Stimulated activated CD4-positive, alpha-beta T cell treated with anti-CD3 and anti-CD28 coated beads, Interleukin-4, amount 100 ng/mL, for 1 hour (primary cell): ENCODE measurements at places on chromosomes 2 and 18.

DNA sequence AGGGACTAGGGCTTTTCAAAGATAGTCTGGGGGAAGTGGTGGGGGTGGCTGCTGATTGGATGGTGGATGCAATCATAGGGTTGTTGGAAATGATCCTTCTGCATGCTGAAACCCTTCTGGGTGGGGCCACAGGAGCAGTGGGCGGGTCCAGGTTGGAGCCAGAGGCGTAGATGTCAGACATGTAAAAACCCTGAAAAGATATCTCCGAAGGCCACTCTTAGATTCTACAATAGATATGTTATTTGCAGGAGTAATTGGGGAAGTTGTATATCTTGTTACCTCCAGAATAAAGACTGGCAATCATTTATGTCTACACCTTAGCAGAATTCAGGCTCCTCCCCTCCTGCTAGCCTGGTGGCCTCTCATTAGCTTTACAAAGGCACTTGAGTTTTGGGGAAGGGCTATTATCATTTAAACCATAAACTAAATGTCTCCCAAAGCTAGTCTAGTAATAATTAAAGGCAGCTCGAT lies 8.2 kb upstream of the FAM98A start:
- DNase-seq, result no peak

DNA sequence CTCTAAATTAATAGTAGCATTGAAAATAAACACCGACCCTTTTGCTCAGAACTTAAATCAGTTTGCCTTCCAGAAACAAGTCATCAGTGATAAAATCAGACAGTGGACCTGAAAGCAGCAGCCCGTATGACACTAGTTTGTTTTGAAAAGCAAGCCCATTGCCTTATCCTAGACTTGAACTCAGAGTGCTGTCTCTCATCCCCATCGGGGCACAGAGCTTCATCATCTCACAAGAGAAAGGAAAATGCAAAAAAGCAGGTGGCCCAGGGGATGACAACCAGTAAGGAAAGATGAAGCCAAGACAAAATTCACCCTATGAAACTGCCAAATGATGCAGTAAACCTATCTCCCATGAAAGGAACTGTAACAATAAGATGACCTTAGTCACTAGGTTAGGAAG lies 71.2 kb downstream of the CERKL start:
- no peak for DNase-seq

- DNase-seq, result no peak
These were observed 76.9 kb downstream of the MRO start for GRCh38 chr18:50742952-50743351.

DNA sequence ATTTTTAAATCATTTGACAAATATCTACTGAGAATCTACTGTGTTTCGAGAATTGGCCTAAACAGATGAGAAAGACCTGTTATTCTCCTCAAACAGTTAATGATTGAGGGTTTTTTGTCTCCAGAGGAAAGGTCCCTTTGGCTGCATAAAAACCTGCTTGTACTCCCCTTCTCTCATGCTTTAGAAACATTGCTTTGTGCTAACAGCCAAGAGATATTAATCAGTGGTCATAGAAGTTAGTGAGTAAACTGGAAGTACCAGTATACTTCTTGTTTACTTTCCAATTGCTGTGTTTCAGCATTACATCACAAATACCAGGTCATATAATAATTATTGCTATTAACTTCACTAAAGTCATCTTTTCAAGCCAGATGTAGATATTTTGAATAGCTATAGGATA lies 34.1 kb downstream of the ITGB6 start:
- DNase-seq, result no peak

GRCh38 chr2:72630767-72631166 lies 195.1 kb downstream of the EXOC6B start:
- no peak for DNase-seq

DNA sequence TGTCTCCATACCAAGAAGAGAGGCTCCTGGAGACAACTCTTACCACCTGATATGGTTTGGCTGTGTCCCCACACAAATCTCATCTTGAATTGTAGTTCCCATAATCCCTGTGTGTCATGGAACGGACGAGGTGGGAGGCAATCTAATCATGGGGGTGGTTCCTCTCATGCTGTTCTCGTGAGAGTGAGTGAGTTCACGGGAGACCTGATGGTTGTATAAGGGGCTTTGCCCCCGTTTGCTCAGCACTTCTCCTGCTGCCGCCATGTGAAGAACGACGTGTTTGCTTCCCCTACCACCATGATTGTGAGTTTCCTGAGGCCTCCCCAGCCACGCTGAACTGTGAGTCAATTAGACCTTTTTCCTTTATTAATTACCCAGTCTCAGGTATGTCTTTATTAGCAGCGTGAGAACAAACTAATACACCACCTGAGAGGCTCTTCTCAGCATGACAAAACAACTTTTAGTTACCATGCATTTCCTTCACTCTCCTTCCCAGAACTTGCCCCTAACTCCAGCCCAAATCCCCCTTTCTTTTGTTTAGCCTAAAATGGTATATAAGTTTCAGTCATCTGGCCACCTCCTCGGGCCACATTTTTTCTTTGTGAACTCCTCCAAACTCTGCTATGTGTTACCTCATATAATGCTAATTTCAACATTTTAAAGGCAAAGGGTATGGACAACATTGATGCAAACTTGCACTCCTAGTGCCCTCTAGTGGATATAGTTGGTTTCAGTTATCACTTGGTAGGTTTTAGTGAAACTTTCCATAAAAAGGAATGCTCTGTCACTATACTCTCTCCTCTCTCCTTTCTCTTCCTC lies 58.6 kb upstream of the SLC25A52 start:
- no peak for DNase-seq

GRCh38 chr2:187215532-187216240 lies 232.4 kb downstream of the CALCRL start:
- DNase-seq, result no peak

- no peak for DNase-seq
These were observed 56.4 kb downstream of the SCN3A start for GRCh38 chr2:165147186-165148045.

DNA sequence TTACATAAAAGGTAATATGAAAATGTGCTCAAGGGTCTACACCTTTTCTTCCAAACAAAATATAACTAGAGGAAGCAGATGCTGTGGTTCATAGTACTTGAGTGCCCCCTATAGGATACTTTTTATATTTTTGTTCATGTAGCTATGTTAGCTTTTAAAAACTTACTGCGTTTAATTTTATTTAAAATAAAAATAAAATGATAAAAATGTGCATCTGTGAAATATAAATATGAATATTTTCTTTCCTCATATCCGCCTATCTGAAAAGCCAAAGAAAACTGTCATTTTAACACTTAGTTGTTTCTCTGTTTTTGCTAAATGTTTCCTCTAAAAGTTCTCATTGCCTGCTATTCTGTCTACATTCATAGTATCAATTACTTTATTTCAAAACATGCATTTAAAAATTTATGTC lies 9.6 kb upstream of the LRP1B start:
- no peak for DNase-seq

GRCh38 chr2:117058366-117058765 lies 756.1 kb upstream of the DDX18 start:
- no peak for DNase-seq

GRCh38 chr18:77008576-77009315 lies 123.8 kb downstream of the MBP start:
- no peak for DNase-seq

GRCh38 chr18:59631583-59632181 lies 65.5 kb downstream of the CCBE1 start:
- no peak for DNase-seq

GRCh38 chr2:227147023-227147422 lies 17.0 kb downstream of the COL4A4 start:
- DNase-seq, result no peak

- DNase-seq, result no peak
These were observed 186.9 kb downstream of the MYO1B start for GRCh38 chr2:191432121-191432520.

DNA sequence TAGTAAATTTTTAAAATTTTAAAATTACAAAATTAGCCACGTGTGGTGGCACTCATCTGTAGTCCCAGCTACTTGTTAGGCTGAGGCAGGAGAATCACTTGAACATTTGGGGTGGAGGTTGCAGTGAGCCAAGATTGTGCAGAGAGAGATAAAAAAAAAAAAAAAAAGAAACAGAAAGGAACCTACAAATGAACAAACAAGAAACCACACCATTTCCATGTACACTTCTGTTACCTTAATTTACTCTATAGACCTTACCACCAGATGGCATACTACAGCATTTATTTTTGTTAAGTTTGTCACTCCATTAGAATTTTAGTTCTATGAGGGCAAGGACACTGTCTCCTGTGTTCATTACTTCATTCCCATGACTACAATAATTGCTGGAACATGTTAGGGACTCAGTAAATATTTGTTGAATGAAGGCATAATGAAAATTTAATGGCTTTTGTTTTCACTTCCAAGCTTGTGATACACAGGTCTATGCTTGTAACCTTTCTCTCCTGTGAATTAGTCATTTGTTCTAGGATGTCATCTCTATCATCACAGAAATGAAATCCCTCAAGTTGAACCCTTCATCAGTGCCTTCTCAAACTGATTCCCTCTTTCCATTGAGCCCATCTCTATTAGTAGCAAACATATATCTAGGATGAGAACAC lies 76.0 kb downstream of the ARHGAP15 start:
- DNase-seq, result no peak

- DNase-seq, result no peak
These were observed 24.8 kb upstream of the STAT1 start for GRCh38 chr2:191038741-191039140.

- no peak for DNase-seq
These were observed 174.3 kb upstream of the ARL4C start for GRCh38 chr2:234671231-234671630.

GRCh38 chr2:75539955-75540716 lies 20.6 kb downstream of the EVA1A start:
- DNase-seq, result no peak

GRCh38 chr2:127932199-127932876 lies 46.6 kb upstream of the AMMECR1L start:
- no peak for DNase-seq

DNA sequence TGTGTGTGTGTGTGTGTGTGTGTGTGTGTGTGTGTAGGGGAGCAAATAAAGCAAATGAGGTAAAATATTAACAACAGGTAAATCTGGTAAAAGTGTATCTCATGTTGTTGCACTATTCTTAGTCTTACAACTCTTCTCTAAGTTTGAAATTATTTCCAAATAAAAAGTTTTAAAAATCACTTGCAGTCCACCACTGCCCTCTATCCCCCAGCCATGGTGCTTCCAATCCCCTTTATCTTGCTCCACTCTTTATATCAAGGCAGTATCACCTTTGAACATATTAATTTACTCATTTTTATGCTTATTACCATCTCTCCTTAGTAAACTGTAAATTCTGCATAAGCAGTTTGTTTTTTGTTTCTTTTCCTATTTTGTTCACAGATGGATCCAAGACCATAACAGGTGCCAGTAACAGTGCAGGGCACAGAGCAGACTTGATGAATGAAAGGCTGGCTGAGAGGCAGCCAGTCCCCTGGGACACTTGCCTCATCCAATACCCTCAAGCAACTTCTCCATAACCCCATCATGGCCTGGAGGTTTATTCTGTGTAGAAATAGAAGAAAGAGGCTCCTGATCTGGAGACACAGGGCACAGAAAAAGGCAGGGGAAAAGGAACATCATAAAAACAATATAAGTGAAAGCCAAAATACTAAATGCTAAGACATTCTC lies 67.6 kb downstream of the LDAH start:
- DNase-seq, result no peak

DNA sequence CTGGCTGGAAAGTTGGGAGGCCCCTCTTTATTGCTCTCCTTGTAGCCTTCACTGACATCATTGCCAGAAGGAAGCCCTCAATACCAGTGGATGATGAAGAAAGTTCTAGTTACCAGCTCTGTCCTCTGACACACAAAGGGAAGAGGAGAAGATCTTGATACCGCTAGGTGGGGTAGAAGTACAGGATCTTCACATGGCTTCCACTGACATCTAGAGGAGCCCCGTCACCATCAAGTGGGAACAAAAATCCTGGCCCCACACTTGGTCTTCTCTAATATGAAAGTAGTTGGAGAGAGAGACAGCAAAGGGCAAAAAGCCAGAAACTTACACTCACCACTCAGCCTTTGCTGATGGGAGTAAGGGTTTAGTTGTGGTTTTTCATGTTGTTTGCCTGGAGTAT lies 12.4 kb downstream of the XIRP2 start:
- no peak for DNase-seq

GRCh38 chr2:164456619-164457018 lies 164.7 kb downstream of the GRB14 start:
- no peak for DNase-seq

DNA sequence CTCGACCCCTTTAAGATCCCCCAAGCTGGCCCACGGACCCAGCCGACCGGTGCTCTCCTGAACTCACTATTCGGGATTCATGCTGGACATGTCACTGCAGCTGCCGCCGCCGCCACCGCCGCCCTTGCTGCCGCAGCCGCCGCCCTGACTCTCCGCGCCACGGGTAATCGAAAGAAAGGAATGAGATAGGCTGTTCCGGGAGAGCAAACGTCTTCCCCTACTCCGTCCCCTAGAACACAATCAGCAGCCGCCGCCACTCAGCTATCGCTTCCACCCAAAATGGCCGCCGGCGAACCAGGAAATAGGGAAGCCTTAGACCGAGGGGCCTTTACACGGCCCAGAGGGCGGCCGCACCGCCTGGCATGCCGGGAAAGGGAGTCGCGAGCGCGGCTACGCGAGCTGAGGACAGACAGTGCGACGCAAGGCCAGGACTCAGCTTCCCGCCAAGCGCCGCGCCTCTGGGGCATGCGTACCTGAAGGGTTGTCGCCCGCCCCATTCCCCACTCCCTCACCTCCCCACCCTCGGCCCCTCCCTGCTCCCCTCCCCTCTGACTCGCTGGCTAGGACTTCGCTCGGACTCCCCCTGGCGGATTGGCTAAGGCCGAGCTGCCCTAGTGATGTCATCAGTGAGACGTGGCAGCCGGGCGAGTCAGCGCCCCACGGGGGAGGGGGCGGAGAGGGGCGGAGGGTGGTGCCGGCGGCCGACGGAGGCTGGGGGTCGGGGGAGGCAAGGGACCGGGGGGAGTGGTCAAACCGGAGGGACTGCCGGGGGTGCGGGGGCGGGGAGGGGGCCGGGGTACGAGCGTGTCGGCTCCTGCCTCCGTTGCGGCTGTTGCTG lies at the start of gene RAB1A:
RAB1A (minus strand) TSS at position 281 of the 838 bp plus-strand sequence; CDS start at position 90, 191 bp downstream.
- peak; percentile 99 for DNase-seq

GRCh38 chr2:20448246-20448976 lies 1.5 kb downstream of the RHOB start:
- no peak for DNase-seq

DNA sequence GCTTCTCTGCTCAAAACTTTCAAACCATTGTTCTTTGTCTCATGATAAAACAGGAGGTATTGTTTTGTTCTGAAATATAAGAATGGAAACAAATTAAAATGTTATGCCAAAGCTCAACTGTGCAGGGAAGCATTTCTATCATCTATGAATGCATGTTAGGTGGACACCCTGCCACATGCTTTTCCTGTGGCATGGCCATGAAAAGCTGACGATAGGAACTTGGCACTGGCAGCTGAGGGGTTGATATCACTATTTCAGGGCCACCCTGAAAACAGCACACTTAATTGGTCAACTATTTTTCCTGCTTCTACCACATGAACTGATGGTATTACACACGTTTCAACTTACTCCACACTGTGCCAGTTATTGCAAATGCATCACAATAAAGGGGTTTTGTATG lies 157.3 kb downstream of the MREG start:
- DNase-seq, result no peak

GRCh38 chr2:231053846-231054245 lies 2.8 kb upstream of the PSMD1 start:
- DNase-seq, result no peak
